Activated CD4-positive, CD25-positive, alpha-beta regulatory T cell (primary cell): ENCODE measurements at places on chromosomes 16 and 17.
A peak's percentile ranks its signal among the peaks of the same experiment; 100 is the strongest.

- no peak for DNase-seq
Measured at GRCh38 chr17:60079401-60080243, 901 bp upstream of the HEATR6 start.

DNA sequence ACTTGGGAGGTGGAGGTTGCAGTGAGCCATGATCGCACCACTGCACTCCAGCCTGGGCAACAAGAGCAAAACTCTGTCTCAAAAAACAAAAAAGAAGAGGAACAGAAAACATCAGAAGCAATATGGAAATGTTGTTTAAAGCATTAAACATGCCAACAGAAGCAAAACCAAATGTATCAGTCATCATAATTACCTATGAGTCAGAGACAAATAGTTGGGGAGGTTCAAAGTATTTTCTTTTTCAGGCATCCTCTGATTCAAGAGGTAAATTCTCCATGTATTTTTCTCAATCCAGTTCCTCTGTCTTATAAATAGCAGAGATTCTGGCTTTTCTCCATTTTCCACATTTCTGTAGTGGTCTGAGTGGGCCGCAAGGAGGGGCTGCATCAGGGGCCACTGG lies 2.1 kb upstream of the TM4SF5 start:
- DNase-seq: no peak

DNA sequence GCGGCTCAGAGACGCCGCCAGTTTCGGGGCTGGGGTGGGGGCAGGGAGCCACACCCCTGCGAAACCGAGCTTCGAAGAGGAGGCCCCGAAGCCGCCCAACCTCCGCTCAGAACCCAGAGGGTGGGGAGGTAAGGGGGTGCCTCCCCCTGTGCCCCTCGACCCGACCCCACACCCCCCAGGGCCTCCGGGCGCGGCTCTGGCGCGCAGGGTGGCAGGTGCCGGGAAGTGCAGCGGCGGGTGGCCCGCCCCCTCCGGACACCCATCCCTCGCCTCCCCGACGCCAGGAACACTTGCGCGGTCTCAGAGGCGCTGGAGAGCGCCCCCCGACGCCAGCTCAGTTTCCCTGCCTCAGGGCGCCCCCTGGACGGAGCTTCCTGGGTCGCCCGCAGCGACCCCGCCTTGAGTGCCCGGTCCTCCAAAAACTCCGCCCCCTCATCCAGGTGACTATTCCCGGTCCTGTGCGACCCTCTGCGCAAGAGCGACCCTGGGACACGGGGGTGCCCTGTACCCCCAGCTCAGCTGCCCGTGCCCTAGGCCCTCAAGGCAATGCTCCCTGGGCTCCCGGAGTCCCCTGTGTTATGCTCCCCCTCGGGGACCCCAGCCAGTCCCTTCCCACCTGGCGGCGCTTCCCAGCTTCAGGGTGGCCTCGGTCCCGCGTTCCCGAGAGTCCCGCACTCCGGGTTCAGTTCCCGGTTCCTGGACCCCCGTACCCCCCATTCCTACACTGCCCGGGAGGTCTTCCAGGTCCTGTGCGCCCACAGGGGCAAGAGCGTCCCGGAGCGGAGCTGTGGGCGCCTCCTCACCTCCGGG lies 562 bp downstream of the PPL start:
- DNase-seq: no peak

- DNase-seq: no peak
Measured at GRCh38 chr16:69285240-69285639, 25.9 kb upstream of the VPS4A start.

GRCh38 chr16:83335076-83335475 lies 472.7 kb upstream of the HSBP1 start:
- no peak for DNase-seq

GRCh38 chr17:79465011-79465680 lies 145.7 kb downstream of the RBFOX3 start:
- DNase-seq: no peak

GRCh38 chr16:55647343-55647742 lies 8.4 kb upstream of the SLC6A2 start:
- no peak for DNase-seq

DNA sequence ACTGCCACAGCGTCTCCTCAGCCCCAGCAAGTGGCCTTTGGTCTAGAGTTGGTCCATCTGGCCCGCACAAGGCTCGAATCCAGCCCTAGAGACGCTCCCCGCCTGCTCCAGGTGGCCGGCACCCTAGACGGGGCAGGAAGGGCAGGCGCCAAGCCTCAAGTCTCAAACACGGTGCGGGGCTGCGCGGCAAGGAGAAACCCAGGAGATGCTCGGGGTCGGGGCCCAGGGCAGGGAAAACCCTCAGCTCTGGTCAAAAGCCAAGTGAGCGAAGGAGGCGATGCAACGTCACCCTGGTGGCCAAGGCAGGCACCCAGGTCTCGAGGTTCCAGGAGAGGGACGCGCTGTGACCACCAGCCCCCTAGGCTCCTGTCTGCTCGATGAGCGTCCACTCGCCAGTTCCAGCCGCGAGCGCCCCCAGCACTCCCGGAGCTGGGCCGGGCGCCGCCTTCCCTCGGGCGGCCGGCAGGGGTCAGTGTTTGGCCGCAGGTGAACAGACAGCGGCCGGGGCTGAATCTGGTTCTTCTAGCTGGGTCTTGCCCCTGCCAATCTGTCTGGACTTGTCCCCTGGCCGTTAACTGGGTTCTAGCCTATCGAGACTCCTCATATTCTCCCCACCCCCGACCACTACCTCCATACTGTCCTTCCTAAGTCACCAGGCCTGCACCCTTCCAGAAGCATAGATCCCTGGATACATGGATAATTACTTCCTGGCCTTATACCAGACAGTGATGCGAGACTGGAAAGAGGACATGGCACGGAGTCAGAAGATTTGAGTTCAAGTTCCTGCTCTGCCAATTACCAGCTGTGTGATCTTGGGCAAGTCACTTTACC lies 44.0 kb downstream of the PRAC1 start:
- DNase-seq: peak; percentile 52
